ENCODE measurements at places on chromosomes 5 and 9.
A peak's percentile ranks its signal among the peaks of the same experiment; 100 is the strongest.

DNA sequence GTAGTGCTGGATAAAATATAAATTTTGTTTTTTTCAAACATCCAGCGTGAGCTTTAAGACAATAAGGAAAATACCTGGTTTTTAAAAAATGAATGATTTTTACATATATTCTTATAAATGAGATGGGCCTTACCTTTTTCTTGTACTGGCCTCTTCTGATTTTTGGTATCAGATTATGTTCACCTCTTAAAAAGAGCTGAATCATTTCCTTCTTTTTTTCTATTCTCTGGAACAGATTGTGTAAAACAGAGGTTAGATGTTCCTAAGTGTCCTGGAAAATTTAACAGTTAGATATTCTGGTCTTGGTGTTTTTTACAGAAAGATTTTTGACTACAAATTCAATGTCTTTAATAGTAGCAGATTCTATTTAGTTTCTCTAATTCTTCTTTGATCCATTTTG is 74.6 kb downstream of the NDUFAF2 start:
- DNase-seq = no peak

DNA sequence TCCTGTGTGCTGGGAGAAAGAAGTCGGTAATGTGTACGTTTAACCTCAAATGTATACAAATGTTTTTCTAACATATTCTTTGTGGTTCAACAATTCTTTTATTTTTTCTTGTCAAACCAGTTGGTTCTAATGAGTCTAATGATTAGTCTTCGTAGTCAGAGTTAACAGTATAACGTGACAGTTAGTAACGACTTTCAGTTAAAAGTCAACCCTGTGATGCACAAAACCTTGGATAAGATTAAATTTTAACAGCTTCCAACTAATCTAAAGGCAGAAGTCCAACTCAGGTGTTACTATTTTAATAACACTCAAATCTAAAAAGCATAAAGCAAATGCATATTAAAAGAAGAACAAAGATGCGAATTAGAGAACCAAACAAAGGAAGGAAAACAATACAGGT is 47.0 kb downstream of the SEMA6A start:
- DNase-seq = no peak

DNA sequence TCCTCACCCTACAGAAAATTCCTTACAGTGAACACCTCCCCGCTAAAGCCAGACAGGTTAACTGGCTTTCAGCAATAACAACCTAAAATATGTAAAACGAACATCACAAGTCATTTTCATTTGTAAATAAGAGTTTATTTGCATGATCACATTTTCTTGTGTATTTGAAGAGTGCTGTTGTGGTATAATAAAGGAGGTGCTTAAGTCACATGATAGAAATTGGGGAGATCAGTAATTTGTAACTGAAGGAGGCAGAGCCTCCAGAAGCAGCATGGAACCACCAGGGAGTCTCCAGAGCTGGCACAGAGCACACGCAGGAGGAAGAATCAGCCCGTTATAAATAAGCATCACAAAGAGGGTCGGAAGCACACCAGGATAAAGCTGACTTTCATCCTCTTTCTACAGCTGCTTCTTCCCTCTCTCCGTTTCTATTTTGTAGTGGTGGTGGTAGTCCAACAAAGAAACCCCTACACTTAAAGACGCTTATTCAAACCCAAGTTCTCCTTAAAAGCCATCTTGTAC is 210.6 kb downstream of the MAPKAP1 start:
- no peak for DNase-seq

- no peak for DNase-seq
Measured at GRCh38 chr9:134226221-134226930, 62.0 kb upstream of the RNU6ATAC start.

GRCh38 chr9:127181315-127181580 is 58.8 kb upstream of the ANGPTL2 start:
- peak; percentile 4 for DNase-seq

DNA sequence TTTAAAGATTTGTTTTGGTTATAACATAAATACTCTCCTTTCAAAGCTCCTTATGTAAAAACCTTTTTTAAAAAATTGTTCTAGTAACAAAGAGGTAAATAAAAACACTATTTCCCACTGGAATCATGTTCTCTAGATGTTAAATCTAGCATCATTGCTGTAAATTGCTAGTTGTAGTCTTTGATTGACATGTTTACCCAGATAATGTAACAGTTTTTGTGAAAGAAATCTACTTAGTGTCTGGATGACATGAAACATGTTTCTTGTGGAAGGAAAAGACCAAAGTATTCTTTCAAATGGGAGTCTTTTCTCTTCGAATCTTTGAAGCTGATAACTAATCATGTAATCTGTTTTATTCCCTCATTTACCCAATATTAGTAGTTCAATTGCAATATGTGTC is 1565.9 kb upstream of the WWC1 start:
- DNase-seq = no peak

DNA sequence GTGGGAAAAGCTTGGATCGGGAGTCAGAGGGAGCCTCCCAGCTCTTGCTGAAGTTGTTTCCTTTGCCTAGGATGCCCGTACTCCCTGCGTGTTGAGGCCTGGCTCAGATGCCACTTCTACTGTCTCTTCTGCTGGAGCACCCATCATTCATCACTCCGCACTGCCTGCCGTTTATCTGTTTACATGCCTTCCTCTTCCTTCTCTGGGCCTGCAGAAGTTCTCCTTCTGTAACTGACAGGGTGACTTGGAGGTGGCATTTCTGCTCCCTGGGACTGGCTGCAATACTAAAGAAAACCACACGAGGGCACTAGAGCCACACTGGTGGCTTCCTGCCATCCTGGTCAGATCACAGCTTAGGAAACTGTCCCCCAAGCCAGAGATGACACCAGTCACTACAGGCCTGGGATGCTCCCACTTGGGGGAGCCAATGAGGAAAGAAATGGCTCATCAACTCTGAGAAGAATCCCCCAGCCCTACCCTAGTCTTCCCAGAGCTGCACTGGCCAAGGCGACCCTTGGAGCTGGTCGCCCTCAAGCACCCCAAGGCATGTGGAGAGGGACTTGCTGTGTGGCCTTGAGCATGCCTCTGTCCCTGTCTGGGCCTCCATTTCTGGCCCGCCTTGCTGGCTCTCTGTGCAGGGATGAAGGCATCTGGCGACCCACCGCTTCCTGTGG is 9.7 kb upstream of the SLC25A51 start:
- peak; percentile 71 for DNase-seq

DNA sequence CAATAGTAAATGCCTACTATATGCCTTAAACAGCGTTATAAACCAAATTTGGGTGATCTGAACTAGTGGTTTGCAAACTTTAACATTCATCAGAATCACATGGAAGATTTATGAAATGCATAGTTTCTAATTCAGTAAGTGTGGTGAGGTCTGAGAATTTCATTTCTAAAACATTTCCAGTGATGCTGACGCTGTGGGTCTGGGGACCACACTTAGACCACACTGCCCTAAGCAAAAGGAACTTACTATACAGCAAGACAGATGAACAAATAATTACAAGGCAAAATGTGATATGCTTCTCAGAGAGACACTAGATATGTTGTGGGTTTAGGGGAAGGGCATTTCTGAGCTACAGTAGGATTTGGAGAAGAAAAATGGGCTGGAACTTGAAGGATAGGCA is 72.6 kb downstream of the OXCT1 start:
- DNase-seq = no peak

DNA sequence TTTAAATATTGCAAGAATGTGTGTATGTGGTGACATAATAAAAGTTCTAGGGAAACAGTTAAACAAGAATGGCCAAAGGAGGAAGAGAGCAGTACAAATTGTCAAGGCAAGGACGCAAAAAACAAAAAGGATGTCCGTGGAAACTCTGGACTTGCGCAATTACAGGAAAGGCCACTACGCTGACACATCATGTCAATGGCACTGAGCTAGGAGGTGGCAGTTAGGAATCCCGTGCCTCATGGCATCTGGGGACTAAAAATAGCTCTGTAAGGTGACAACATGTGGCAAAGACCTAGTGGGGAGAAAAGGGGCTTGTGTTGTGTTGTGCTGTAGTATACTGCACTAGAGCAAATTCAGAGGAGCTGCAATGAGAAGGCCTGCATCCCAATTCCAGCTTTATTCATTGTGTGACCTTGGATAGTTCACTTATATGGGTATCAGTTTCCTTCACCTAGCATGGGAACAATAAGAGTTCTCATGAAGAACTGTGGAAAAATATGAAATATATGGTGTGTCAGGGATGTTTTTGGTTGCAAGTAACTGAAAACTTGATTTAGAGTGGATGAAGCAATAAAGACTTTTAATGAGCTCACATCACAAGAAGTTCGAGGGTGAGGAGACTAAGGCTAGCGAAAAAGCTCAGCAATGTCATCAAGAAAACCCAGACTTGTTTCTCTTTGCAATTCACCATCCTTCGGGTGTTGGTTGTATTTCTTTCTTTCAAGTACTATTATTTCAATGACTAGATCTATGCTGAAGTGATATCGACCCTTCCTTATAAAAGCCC is 124.1 kb upstream of the STC2 start:
- DNase-seq = no peak

DNA sequence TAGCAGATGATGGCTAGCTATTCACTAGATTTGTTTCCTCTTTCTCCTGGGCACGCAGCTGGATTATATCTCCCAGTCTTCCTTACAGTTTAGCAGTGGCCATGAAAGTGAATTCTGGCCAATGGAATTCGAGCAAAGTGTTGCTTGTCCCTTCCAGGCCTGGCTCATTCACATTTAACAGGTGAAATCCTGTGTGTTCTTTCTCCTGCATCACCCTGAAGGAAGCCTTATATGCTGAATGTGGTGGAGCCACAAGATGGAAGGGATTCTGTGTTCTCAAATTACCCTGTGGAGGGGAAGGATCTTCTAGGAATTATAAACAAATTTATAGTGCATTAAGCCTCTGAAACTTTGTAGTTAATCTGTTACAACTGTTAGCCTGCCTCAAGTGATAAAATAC is 8.2 kb upstream of the ELOVL7 start:
- DNase-seq = no peak

DNA sequence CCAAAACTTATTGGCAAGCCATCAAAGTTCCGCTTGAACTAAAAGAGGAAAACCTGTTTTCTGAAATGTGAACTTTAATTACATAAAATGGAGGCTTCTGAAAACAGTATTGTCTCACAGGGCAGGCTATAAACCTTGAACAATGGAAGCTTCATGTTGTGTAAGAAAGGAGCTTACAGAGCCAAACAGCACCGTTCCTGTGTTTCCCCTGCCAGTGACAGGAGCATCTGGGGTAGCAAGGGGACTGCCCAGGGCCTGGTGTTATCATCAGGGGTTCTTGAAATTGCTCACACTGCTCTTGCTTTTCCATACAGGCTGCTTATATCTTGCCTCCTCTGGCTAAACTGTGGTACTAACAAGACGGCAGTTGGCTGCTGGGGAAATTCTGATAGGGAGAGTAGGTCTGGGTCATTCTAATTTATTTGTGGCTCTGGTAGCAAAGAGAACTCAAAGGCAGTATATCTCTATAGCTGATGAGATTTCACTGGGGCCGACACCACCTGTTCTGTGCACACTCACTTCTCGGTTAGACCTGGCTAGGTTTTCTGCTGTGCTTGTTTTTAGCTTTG is 40.4 kb downstream of the BASP1 start:
- DNase-seq = no peak

DNA sequence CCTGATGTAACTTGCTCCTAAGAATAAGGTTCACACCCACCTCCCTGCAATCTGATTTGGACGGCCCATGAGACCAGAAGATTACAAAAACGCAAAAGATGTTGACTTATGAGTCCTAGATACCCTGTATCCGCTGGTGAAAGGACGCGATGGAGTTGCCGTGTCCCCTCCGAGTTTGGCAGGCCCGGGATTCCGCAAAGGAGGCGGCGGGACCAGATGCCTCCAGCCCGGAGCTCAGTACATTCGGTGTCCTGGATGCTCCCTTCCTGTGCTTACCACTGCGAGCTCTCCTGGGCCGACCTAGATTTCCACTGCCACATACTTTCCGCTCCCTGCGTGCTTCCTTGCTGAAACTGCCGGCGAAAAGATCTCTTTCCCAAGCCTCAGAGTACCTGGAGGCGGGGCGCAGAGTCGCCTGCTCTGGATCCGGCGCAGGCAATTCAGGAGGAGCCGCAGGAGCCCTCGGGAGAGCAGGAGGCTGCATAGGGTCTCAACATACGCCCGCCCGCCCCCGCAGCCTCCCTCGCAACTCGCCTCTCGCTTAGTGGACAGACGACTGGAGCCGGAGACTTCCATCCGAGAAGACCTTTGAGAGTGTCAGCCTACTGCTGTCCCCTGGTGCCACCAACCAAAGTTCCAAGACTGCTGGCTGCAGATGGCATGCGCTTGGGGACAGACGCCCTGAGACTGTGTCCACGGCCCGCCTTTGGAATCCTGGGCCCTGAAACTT is 39.8 kb downstream of the ANXA2R start:
- DNase-seq = no peak

DNA sequence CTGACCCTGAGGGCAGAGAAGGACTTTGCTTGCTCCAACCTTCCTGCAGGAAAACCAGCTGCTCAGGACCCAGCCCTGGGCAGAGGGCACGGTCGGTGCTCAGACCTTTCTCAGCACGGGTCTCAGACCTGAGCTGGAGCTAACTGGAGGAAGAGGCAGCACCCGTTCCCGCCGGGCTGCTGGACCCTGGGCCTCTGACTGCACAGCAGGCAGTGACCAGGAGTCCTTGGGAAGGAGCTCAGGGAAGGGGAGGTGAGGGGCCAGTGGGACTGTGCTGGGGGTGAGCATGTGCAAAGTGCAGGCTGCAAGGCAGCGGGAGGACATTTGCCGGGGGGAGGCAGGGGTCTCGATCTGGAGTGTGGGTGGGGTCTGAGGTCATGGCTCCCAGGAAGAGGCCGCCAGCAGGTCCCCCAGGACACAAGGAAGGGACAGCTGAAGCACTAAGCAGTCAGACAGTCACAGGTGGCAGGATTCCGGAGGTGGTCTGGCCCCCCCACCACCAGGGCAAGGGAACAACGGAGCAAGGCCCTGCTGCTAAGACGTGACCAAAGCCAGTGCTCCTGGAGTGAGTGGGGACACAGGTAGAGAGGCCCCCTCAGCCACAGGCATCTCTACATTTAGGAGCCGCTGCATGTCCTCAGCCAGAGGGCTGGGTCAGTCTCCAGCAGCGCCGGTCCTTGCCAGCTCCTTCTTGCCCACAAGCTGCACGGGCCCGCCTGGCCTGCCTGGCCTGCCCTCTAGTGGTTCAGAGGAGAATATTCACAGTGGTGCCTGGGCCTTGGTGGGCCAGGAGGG is 4.8 kb upstream of the DPM2 start:
- DNase-seq = peak; percentile 53

GRCh38 chr5:109291090-109291489 is 118.7 kb downstream of the PJA2 start:
- no peak for DNase-seq

- DNase-seq = no peak
Measured at GRCh38 chr5:109516390-109516789, 106.6 kb upstream of the PJA2 start.

DNA sequence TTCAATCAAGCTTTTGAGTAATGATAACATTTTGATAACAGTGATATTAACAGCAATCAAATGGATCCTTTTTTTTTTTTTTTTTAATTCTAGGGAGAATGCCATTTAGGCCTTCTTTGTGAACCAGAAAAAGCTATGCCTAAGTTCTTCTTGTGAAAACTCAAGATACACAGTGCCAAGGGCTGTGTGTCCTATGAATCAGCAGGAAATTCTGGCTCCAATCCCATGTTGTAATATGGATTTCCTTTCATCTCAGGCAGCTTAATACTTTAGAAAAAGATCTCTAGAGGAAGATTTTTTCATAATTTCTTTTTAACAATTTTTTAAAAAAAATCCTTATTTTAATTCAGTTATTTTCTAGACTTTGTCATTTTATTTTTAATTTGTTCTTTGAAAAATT is 96.1 kb downstream of the NUDT12 start:
- no peak for DNase-seq

- no peak for DNase-seq
Measured at GRCh38 chr5:116859666-116860320, 285.2 kb upstream of the SEMA6A start.

GRCh38 chr5:139748505-139748826 is 47.1 kb upstream of the PSD2 start:
- no peak for DNase-seq

All from activated B cell treated with CpG ODN at 0.5 μM for 24 hours (primary cell).